ENCODE measurements at places on chromosomes 11 and 22. TPM values are rescaled to one million over a fixed set of nuclear protein-coding genes. Genes with fewer than 3 reads are reported as not detected.

Gene CRACR2B
- total RNA-seq = 19.7 TPM

Gene OR52E8
- not detected for total RNA-seq

DNA sequence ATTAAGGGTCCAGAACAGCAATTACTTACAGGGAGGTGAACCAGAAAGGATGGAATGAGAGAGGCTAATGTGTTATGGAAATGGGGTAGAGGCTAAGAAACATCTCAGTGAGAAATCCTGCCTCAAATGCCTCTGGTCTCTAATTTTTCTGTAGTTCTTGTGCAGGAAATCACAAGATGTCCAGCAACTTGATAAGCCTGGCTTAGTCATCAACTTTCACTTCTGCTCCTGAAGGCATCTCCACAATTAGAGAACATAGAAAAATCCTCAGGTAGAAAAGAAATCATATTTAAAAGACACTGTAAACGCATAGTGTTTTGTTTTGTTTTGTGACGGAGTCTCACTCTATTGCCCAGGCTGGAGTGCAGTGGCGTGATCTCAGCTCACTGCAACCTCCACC is 18.7 kb downstream of the MRGPRX4 start:
- no peak for DNase-seq

GRCh38 chr11:87463486-87464102 is 425.9 kb downstream of the TMEM135 start:
- no peak for DNase-seq

DNA sequence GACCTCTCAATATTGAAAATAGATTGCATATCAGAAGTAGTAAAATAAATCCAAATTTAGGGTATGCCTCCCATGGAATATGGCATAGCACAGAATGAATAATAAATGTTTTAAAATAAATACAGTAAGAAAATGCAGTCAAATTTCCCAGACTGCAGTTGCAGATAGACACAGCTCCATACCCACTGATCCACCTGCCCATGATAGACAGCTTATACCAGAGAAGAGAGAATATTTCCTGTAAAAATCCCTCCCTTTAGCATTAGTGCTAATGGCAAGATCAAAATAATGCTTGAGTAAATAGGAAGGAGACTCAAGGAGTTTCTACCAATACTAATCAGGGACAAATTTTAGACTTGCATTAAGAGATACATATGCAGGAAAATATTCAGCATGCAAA is 45.0 kb upstream of the CALCB start:
- no peak for DNase-seq

- DNase-seq = no peak
These were observed 388 bp upstream of the MUS81 start for GRCh38 chr11:65859812-65860277.

Measured in glutamatergic neuron (in vitro differentiated cells).